NCI-H2081 treated with DMSO at 0.1 percent for 48 hours (cell line): ENCODE measurements at places on chromosomes 13 and 19.

GRCh38 chr19:42245231-42245630, 2.8 kb upstream of the GSK3A start:
- DNase-seq, result no peak

DNA sequence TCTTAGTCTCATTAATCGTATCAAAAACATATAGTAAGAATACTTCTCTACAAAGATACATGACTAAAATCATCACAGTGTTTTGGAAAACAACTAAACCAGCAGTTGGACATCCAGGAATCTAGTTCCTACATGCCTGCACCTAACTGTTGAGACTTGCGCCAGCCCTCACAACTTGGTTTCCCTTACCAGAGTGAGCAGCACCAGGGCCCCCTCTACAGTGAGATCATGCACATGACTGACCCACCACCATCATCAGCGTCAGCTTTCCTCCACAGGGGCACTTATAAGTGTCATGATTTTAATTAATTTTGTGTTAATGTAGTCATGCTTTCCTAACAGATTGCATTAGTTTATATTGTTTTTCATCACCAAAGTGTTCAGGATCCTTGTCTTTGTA, 1322.0 kb downstream of the EFNB2 start:
- no peak for DNase-seq

GRCh38 chr13:66312312-66313087, 917.6 kb downstream of the PCDH9 start:
- peak; percentile 25 for DNase-seq

- no peak for DNase-seq
Measured at GRCh38 chr13:95955255-95955654, 97.9 kb downstream of the UGGT2 start.

GRCh38 chr13:113922412-113923118, 51.3 kb downstream of the C13orf46 start:
- no peak for DNase-seq

DNA sequence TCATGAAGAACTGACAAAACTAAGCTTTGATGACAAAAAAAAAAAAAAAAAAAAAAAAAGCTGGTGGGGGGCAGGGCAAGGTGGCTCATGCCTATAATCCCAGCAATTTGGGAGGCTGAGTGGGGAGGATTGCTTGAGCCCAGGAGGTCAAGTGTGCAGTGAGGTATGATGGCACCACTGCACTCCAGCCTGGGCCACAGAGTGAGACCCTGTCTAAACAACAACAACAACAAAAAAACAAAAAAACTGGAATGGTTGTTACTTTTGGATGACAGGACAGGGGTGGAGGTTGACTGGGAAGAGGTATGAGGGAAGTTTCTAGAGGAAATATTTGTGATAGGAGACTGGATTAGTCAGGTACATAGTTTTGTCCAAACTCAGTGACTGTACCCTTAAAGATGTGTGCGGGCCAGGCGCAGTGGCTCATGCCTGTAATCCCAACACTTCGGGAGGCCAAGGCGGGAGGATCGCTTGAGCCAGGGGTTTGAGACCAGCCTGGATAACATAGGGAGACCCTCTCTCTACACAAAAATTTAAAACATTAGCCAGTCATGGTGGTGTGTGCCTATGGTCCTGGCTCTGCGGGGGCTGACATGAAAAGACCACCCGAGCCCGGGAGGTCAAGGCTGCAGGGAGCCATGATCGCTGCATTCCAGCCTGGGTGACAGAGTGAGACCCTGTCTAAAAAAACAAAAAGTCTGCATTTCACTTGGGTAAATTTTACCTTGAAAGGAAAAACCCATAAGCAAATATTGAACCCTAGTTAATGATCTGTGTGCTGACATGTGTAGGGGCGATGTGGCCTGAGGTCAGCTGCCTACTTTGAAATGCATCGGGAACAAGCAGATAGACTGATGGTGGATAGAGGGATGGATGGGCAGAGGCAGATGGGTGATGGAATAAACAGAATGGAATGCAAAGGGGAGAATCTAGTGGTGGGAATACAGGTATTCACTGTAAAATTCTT, 37.0 kb downstream of the CERS4 start:
- DNase-seq, result no peak

- DNase-seq, result no peak
Measured at GRCh38 chr13:96032717-96033116, 20.5 kb downstream of the UGGT2 start.

DNA sequence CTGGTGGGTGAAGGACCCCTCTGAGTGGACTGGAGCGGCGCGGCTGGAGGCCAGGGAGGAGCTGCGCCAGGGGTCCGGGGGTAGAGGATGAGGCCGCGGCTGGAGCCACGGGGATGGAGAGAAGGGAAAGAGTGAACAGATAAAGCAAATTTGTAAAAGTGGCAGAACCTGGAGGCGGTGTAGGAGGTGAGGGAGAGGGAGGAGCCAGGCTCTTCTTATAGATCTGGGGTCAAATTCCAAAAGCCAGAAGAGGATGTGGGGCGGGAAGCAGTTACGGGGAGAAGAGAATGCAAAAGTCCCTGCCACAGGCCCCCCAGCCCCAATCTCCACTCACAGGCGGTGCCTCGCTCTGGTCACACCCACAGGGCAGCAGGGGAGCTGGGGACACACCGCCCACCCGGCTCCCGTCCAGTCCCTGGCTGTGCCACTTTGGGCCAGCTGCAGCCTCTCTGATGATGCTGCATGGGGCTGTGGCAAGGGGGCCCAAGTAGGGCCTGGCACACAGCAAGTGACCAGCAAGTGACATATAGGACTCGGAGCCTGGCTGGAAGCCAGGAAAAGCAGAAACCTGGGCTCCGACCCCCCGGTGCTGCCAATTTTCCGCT, 11.1 kb downstream of the LRRC4B start:
- DNase-seq, result no peak

DNA sequence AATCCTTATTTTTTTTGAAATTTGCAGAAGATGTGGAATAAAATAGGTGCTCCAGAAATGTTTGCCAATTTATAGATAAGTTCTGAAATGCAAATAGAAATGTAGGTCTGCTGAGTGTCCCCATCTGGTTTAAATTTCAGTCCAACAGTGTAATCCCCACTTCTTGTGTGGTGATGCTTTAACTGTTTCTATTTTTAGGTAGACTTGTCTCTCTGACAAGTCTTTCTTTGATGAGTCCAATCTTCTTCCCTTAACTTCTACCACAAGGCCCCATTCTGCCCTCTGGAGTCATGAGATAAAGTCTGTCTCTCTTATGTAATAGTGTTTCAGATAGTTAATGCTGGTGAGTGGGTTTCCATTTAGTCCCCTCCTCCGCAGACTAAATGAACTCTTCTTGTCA, 390.4 kb downstream of the RFC3 start:
- DNase-seq, result no peak

DNA sequence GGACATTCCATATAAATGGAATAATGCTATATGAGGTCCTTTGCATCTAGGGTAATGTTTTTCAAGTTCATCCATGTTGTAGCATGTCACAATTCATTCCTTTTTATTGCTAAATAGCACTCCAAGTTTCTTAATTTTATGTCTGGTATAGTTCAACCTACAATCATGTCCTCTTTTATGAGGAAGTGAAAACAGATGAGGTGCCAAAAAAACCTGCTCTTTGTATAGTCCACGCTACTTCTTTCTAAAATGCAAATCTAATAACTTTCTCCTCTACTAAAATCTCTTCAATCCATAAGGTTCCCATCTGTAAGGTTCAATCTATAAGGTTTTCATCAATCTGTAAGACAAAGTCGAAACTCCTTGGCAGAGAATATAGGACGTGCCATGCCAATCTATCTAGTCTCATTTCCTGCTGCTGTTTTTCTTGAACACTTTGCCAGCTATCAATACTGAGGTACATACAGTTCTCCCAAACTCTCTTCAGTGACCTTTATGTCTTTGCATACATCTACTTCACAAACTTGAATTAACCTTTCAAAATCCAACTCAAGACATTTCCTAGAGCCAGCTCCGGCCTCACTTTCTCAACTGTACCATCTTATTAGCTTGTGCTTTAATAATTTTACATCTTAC, 33.7 kb downstream of the INTS6 start:
- no peak for DNase-seq

- no peak for DNase-seq
Measured at GRCh38 chr13:112754281-112755025, 64.6 kb downstream of the ATP11A start.

DNA sequence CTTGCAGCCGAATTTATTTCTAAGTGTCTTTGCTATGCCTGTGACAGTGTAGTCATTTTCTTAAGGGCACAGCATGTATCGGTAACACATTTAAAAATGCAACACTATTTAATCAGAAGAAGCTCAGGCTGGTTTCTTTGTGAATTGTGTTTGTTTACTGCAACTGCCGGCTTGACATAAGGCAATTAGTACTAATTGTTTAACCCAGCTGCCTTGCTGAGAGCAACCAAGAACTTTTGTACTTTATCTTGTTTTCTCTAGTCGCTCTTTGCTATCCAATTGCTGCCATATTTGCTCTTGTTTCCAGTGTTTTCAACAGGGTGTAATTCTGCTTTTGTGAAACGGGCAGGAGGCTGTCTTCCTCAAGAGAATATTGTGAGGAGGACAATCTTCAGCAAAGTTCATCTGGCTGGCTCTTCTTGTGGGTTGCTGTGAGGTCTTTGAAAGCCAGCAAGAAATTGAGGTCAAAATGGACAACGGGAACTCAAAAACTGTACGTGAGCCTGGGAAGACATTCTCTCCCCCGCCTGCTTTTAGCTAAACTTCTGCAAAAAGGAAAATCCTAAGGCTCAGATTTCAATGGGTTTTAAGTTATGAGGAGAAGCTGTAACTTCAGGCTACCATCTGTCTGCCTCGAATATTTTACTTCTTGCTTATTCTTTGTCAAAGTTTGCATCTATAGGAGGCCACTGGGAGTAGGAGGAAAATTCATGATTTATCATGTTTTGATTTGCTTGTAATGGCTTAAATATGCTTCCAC, 75.8 kb upstream of the TSHZ3 start:
- no peak for DNase-seq

GRCh38 chr19:58038688-58039204, 4.9 kb downstream of the ZSCAN1 start:
- DNase-seq, result no peak

- no peak for DNase-seq
Measured at GRCh38 chr13:43364210-43365038, 341.0 kb downstream of the DNAJC15 start.

- no peak for DNase-seq
Measured at GRCh38 chr19:40363069-40363468, 14.6 kb downstream of the PLD3 start.

- DNase-seq, result no peak
Measured at GRCh38 chr19:55447421-55448174, 4.5 kb upstream of the SHISA7 start.

DNA sequence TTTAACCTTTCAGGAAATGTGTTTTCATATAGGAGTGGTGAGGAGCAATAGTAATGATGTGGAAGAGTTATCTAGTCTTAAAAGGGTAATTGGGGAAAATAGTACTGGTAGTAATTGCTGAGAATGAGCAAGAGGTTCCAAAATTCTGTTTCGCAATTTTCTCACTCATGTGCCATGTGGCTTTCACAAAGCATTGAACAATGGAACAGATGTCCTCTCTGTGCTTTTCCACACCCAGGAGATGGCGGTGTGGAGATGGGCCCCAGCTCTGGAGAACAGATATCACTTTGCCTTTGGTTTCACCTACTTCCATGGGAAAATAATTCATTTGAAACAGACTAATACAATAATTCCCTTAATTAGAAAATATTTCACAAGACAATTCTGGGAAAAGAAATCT, 170.0 kb upstream of the SLC10A2 start:
- DNase-seq, result no peak

DNA sequence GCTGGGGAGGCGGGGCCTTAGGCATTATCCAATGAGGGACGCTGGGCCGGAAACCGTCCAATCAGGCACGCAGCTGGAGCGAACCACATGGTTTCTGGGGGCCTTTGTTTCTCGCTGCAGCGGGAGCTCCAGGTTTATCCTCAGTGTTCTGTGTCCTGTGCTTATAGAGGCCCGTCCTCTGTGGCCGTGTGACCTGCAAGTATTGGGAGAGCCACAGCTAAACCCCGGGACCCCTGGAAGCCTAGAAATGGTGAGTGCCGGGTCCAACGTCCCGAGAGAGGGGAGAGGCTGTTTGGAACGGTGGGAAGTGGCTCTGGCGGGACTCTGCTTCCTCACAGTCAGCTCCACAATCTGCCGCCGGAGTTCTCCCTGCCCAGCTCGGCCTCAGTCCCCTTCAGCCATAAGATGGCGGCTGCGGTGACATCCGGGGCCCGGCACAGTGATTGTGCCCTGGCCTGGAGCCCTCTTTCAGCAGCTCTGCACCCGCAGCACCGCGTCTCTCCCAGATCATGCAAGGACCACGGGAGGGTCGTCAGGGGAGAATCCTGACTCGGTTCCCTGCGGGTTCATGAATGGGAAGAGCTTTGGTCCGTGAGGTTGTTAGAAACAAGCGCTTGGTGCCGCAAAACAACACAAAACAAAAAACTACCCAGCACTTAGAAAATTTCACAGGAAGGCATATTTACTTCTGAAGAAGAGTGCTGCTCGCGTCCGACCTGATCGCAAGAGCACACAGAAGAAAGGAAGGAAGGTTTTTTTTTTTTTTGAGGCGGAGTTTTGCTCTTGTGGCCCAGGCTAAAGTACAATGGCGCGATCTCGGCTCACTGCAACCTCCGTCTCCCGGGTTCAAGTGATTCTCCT, at the start of gene ZNF253:
Gene ZNF253 (plus strand): TSS at position 133 of the 861 bp plus-strand sequence. CDS start 115 bp downstream, at position 248.
- DNase-seq, result peak; percentile 90

GRCh38 chr13:20129076-20129475, 31.8 kb downstream of the GJA3 start:
- DNase-seq, result no peak

DNA sequence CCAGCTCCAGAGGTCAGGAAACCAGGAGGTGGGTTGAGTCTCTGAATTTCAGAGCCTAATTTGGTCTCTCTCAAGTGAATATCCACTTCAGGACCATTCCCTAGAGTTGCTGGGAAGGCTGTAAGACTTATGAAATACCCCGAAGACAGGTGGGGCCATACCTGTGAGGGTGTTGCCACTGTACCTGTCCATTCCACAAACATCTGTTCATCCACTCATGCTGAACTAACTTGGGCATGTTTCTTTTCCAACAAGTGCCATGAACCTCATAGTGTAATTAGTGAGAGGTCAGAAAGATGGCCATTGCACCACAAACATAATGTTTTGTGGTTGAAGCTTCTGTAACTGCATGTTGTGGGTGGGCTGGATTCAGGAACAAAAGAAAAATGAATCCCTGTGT, 7.8 kb downstream of the ILF3 start:
- DNase-seq, result no peak

- DNase-seq, result peak; percentile 87
Measured at GRCh38 chr19:38004521-38005223, 97.7 kb downstream of the SIPA1L3 start.

- DNase-seq, result no peak
Measured at GRCh38 chr13:66994517-66995202, 235.5 kb downstream of the PCDH9 start.

GRCh38 chr13:86825410-86825809, 845.8 kb upstream of the SLITRK5 start:
- no peak for DNase-seq

GRCh38 chr19:13398780-13399726, 107.2 kb downstream of the CACNA1A start:
- DNase-seq, result peak; percentile 10

- DNase-seq, result no peak
Measured at GRCh38 chr13:25147638-25148401, 24.3 kb downstream of the AMER2 start.
